ENCODE measurements at places on chromosomes 7 and 10.

- DNase-seq: no peak
Measured at GRCh38 chr10:92475357-92475868, 98.5 kb downstream of the IDE start.

DNA sequence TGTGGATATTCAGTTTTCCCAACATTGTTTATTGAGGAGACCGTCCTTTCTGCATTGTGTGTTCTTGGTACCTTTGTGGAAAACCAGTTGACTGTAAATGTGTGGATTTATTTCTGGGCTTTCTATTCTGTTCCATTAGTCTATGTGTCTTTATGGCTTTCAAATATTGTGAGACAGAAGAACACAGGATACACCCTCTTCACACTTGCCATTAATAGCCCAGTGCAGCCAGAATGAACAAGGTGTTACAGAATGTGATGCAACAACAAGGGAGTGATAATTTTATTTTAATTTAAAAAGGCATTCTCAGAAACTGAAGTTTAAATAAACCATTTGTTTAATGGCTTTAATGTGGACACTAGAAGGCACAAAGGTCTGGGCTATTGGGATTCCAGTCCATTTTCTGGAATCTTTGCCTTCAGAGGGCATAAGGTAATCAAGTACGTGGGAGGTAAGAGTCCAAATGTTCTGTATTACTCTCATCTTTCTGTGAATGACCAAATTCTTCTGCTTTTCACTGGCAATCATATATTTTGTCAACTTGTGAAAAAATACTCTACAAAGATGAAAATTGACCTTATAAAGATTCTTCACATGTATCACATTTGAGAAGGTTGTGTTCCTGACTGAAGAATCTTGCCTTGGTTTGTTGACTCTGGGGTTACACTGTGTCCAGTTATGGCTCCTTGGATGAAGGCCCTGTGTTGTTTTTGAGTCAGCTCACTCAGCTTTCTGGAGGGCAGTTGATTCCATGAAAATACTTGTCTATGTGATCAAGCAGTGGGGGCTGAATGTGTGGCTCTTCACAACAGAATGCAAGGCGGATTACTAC, 962.7 kb downstream of the LRMDA start:
- no peak for DNase-seq

DNA sequence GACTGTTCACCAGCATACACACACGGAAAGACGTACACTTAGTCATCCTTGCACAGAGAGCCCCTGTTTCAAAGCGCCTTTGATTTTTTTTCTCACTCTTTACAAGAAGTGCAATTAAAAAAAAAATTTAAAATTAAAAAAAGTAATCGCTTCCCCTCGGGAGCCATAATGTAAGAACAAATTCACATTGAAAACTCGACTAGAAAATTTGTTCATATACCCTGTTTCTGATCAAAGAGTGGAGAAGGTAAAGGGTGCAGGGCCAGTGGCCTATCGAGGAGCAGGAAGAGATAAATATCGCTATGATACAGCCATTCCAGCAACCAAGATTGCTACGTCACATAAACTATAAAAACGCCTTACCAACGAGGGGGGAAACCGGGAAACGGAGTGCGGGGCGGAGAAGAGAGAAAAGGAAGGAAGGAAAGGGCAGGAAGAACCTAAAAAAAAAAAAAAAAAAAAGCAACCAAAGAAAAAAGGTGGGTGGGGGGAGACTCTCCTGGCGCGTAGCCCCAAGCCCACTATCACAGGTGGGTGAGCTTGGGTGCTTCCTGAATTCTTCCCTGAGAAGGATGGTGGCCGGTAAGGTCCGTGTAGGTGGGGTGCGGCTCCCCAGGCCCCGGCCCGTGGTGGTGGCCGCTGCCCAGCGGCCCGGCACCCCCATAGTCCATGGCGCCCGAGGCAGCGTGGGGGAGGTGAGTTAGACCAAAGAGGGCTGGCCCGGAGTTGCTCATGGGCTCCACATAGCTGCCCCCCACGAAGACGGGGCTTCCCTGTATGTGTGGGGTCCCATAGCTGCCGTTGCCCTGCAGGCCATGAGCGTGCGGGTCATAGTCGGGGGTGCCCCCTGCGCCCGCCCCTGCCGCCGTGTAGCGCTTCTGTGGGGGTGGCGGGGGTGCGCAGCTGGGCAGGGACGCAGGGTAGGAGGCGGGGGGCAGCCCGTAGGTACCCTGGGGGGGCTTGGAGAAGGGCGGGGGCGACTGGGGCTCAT, 5.2 kb upstream of the HOXA2 start:
- no peak for DNase-seq

- peak; percentile 47 for DNase-seq
Measured at GRCh38 chr10:33487014-33487776, 152.7 kb upstream of the NRP1 start.

DNA sequence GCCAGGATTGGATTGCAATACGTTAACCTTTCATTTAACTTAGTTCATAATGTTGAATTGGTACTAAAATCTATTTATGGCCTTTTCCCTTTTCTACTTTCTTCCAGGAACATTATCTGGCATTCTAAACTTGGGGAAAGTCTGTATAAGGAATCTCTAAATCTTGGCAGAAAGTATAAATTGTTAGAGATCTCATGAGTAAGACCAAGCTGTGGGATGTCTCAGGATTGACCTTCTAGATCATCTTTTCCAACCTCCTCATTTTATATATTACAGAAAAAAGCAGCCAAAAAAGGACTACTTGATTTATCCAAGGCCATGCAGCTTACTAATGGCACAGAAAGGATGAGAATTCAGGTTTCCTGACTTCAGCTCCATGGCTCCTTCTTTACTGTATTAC, 598.3 kb downstream of the INHBA start:
- DNase-seq: no peak

- no peak for DNase-seq
Measured at GRCh38 chr7:93359520-93360198, 127.5 kb downstream of the VPS50 start.

DNA sequence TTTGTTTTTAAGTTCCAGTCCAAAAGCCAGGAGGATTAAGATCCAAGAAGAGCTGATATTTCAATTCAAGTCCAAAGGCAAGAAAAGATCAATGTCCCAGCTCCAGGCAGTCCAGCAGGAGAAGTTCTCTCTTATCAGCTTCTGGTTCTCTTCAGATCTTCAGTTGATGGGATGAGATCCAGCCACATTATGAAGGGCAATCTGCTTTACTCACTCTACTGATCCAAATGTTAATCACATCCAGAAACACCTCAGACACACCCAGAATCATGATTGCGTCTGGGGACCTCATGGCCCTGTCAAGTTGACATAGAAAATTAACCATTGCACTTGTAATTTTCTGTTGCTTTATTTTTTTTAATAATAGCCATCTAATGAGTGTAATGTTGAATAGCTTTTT, 178.4 kb downstream of the HERPUD2 start:
- no peak for DNase-seq

GRCh38 chr7:27921081-27921836, 181.3 kb downstream of the TAX1BP1 start:
- peak; percentile 58 for DNase-seq

GRCh38 chr7:42694894-42695507, 216.9 kb downstream of the C7orf25 start:
- DNase-seq: no peak

DNA sequence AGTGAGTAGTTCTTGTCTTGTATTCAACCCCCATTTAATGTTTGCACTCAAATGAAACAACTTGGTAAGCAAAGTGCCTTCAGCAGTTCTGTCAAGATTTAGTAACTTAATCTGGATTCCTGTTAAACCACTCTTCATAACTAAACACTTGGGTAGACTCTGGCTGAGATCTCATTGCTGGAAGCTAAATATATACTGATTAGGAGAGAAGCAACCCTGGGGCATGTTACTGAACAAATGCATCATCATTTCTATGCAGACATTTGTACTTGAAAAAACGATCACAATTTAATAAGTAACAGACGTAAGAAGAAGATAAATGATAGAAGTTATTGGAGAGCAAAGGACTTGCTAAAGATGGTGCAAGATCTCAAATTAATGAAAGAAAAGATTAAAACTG, 308.4 kb upstream of the POM121L12 start:
- DNase-seq: no peak

DNA sequence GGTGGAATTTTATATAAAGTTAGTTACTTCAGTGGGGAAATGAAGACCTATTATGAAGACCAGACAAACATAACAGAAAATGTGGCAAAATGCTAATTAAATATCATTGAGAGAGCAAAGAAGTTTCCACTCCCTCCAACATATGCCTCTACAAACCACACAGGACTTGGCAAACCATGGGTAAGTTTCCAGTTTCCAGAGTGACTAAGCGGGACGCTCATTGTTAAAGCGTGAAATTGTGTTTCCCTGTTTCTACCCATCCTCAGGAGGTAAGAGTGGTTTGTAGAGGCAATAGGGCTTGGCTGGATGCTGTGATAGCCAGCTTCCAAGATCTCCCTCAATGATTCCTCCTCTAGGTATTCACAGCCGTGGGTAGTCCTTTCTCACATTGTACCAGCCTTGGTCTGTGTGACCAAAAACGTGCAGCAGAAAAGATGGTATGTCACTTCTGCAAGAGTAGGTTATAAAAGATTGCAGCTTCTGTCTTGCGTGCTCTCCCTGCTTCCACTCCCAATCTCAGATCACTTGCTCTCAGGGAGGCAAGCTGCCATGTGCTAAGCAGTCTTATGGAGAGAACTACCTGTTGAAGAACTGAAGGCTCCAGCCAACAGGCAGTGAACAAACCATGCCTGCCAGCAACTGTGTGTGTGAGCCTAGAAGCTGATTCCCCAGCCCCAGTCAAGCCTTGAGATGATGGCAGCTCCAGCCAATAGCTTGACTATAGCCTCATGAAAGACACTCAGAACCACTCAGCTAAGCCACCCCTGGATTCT, 35.7 kb downstream of the CBX3 start:
- no peak for DNase-seq

- no peak for DNase-seq
Measured at GRCh38 chr10:87850742-87851205, 12.6 kb downstream of the KLLN start.

DNA sequence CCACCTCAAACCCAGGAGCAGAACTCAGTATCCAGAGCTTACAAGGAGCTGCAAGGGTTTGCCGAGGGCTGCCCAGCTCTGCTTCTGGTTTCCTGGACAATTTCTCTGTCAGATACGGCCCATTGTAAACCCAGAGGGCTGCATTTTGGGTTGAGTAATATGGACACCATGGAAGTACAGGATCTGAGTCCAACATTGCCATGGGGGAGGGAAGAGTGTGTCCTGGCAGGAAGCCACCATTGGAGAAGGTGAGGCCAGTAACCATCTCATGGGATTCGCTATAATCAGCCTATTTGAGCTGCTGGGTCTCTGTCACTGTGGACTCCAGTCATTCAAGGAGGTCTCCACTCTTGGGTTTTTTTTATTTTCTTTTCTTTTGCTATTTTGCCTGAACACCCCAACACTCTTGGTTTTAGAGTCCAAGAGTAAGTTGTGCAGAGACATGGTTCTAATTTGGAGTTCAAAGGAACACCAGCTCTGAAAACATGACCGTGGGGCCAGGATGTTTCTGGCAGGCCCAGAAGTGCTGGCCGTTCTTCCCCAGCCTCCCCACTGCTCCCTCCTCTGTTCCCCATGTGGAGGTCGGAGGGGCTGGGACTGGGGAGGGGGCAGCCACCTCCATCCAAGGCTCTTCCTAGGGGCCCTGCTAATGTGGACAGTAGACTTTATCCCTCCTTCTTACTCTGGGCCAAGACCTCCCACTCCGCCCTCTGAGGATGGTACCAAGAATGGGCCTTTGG, 46.2 kb downstream of the CHST3 start:
- DNase-seq: no peak

DNA sequence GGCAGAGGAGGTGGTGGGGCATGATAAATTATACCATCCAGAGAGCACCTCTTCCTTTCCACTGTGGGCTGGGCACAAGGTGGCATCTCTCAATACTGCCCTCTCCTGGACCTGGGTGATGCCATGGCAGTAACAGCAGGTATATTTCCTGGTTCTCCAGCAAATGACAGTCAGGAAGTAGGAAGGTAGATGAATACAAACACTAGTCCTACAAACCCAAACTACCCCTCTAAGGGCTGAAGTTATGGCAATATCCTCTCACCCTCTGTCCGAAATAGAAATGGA, 1004.9 kb downstream of the KCNMA1 start:
- DNase-seq: no peak

DNA sequence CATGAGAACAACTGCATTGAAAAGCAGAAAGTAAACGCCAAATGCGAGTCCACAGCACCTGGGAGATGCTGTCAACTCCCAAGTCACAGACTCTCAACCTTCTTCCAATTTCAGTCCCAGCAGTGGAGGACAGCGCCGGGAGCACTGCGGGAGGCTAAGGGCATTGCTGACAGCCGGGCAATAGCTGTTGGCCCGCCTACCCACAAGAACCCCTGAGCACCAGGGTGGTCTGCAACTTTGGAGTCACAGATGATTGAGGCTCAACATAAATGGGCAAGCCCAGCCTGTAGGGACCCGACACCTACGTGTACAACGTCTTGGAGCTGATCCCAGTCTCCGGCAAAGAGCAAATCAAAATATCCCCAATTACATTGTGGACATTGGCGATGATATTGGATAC, 262.9 kb downstream of the TCERG1L start:
- no peak for DNase-seq

GRCh38 chr7:132446260-132446659, 130.0 kb downstream of the PLXNA4 start:
- no peak for DNase-seq

DNA sequence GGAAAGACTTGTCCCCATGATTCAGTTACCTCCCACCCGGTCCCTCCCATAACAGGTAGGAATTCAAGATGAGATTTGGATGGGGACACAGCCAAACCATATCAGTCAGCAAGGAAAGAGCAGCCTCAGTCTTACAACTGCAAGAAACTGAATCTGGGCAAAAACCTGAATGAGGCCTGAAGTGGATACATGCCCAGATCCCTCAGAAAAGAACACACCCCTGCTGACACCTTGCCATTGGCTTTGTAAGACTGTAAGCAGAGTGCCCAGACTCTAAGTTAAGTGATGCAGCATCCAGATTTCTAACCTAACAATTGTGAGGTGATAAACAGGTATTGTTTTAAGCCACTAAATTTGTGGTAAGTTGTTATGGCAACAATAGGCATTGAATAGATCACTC, 670.8 kb downstream of the SORCS1 start:
- no peak for DNase-seq

DNA sequence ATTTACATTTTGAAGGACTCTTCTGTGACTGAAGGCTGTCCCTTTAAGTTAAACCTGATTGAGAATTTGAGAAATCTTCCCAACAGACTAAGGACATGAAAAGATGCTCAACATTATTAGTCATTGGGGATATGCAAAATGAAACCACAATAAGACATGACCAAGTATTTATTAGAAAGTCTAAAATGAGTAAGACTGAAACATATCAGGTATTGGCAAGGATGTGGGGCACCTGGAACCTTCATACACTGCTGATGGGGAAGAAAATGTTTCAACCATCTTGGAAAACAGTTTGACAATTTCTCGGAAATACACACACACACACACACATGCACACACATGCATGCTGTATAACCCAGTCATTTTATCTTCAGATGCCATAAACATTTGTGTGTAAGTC, 132.1 kb upstream of the CDK6 start:
- DNase-seq: no peak

- DNase-seq: no peak
Measured at GRCh38 chr10:108789919-108790318, 1133.4 kb downstream of the XPNPEP1 start.

GRCh38 chr7:45001826-45002225, 1.8 kb downstream of the CCM2 start:
- no peak for DNase-seq

GRCh38 chr7:46755120-46756034, 826.5 kb downstream of the TNS3 start:
- DNase-seq: no peak
